ENCODE measurements at places on chromosomes 1 and 21. TPM values are rescaled to one million over a fixed set of nuclear protein-coding genes. Genes with fewer than 3 reads are reported as not detected.

- peaks cover 10% of the 10 kb centered on the region for H3K27me3 ChIP-seq
- no peaks in the 10 kb centered on the region for H3K36me3 ChIP-seq
- no peak overlapping the region for H3K4me3 ChIP-seq
- no peaks in the 10 kb centered on the region for H3K4me1 ChIP-seq
- no peak overlapping the region for H3K27ac ChIP-seq
- DNase-seq: peak; percentile 13
These were observed 99.1 kb upstream of the CTTNBP2NL start for GRCh38 chr1:112296908-112297307.

DNA sequence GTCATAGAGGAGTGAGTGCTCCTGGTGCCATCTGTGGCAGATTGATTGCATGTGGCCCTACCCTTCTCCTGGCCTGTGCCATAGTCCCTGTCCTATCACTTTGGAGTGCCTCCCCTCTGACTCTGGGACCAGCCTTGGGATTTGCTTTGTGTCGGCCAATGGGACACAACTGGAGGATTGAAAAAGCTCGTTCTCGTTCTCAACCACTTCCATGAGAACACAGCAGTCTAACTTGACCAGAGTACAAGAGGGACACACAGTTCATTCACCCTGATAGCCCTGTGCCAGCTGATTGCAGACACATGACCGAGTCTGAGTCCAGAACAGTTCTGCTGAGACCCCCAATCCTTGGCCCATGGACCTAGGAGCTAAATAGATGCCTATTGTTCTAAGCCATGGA, 47.8 kb downstream of the C1orf198 start:
- no peaks in the 10 kb centered on the region for H3K27me3 ChIP-seq
- DNase-seq: no peak
- no peaks in the 10 kb centered on the region for H3K36me3 ChIP-seq
- no peak overlapping the region for H3K27ac ChIP-seq
- no peaks in the 10 kb centered on the region for H3K4me1 ChIP-seq

- H3K27me3 ChIP-seq: no peaks in the 10 kb centered on the region
- no peak overlapping the region for H3K27ac ChIP-seq
- H3K36me3 ChIP-seq: no peaks in the 10 kb centered on the region
- H3K4me3 ChIP-seq: no peak overlapping the region
These were observed 2131.7 kb downstream of the MRPL39 start for GRCh38 chr21:23475281-23476219.

- no peak for DNase-seq
- no peaks in the 10 kb centered on the region for H3K36me3 ChIP-seq
- peaks cover 17% of the 10 kb centered on the region for H3K27me3 ChIP-seq
- no peak overlapping the region for H3K27ac ChIP-seq
These were observed 54.2 kb upstream of the ATF3 start for GRCh38 chr1:212554401-212554800.

- DNase-seq: no peak
- no peaks in the 10 kb centered on the region for H3K36me3 ChIP-seq
- no peak overlapping the region for H3K27ac ChIP-seq
- H3K4me3 ChIP-seq: no peak overlapping the region
- no peaks in the 10 kb centered on the region for H3K4me1 ChIP-seq
These were observed 4.8 kb upstream of the FCRLA start for GRCh38 chr1:161702250-161702649.

DNA sequence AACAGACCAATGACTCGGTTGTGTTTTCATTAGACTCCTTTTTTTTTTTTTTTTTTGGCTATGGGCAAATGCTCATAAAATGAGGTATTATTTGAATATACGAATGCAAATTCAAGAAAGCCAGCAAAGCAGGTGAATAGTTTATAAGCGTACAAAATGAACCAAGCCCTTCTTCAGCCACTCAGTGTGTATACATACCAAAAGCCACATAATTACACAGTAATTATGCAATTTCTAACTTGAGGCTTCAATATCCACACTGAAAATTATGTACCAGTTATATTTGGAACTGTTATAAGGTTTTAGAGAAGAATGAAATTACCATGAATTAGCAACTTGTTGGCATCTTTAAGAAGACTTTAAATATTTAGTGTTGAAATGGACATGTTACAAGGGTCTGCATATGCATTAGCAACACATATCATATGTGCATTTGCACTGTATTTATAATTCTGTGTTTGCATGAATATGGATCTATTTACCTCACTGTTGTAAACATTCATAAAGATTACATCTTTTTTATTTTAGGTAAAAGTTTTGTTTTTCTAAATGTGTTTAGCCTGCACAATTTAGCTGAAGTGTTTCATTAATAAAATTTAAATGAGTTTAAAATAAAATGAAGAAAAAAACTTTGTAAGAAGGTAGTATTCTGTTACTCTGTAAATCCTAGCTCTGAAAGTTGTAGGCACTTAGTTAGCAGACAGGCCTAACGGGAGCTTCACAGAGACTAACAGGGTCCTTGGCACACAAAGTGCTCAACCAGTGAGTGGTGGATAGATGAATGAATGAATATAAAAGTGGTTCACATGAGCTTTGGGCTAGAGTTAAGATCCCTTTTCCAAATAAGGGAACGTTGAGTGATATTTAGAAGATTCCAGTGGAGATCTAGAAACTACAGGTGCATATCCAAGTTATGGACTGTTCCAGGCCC, 241.0 kb upstream of the NFIA start:
- H3K27ac ChIP-seq: no peak overlapping the region
- no peaks in the 10 kb centered on the region for H3K36me3 ChIP-seq
- H3K4me1 ChIP-seq: no peaks in the 10 kb centered on the region
- H3K27me3 ChIP-seq: peaks cover 16% of the 10 kb centered on the region

GRCh38 chr1:174743654-174744561, 255.8 kb upstream of the CACYBP start:
- no peak overlapping the region for H3K27ac ChIP-seq
- no peak overlapping the region for H3K4me3 ChIP-seq
- H3K4me1 ChIP-seq: peaks cover 5% of the 10 kb centered on the region
- no peaks in the 10 kb centered on the region for H3K27me3 ChIP-seq
- no peak for DNase-seq

DNA sequence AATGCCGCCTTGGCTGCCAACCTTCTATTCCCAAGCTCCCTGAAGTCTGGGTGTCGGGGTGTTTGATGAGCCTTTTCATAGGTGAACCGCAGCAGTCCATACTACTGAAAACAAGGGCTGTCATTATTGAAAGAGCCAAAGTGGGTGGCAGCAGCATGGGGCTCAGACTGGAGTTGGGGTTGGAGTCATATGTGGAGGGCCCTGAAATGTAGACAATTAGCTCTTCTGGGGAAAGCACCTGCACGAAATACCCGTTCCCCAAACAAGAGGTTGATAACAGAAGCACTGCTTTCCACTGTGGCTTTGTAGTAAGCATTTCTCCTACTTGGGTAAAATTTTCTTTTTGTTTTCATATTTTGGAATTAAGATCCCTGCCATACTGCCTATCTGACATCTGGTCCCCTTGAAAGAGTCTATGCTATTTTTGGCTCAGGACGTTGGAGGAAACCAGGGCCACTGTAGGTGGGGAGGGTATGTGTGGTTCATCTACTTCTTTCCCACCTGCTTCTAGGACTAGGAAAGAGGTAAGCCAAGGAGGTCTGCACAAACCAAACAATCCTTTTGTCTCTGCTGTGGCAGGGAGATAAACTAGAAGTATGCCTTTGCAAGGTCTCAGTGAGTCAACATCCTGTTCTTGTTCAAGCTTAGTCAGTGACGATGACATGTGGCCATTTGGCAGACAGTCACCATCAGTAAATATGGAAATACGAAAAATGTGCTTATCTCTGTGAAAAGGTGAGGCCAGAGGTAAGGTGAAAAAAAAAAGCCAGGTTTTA, 197.0 kb upstream of the UBE2U start:
- H3K4me1 ChIP-seq: peaks cover 6% of the 10 kb centered on the region
- H3K4me3 ChIP-seq: no peak overlapping the region
- no peaks in the 10 kb centered on the region for H3K36me3 ChIP-seq
- DNase-seq: peak; percentile 21
- no peak overlapping the region for H3K27ac ChIP-seq

DNA sequence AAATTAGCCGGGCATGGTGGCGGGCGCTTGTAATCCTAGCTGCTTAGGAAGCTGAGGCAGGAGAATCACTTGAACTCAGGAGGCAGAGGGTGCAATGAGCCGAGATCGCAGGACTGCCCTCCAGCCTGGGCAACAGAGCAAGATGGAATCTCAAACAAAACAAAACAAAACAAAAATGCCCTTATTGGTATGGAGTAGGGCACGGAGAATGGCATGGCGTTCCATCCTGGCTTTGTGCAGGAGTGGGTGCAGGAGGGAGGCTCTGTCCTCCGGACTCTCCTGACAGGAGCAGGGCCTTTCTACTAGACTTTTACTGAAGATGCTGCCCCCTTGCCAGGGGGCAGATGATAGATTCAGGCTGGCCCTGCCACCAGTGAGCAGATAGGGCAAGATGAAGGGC, 1.0 kb downstream of the TMEM61 start:
- peaks cover 25% of the 10 kb centered on the region for H3K27me3 ChIP-seq
- no peak for DNase-seq
- H3K36me3 ChIP-seq: no peaks in the 10 kb centered on the region
- peaks cover 2% of the 10 kb centered on the region for H3K4me1 ChIP-seq

- H3K36me3 ChIP-seq: no peaks in the 10 kb centered on the region
- no peaks in the 10 kb centered on the region for H3K4me1 ChIP-seq
- H3K4me3 ChIP-seq: no peak overlapping the region
- no peak for DNase-seq
- peaks cover 6% of the 10 kb centered on the region for H3K27me3 ChIP-seq
These were observed 6.1 kb upstream of the KRTAP23-1 start for GRCh38 chr21:30354308-30355005.

DNA sequence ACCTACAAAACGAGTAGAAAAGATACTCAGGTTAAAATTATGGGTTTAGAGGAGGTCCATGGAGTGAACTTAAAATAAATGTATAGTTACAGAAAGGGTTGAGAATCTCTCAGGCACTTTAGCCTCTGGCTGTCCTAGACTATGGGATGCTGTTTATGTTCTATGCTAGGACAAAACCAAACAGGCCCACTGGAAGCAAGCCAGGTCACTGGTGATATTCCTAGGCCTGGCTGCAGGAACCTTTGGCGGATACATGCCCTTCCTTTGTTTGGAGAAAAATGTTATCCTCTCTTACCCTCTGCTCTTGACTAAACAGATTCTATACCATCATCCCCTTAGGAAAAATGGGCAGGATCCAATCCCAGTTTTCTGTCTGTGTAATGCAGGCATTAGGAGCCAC, 90.7 kb upstream of the DUSP10 start:
- no peak for DNase-seq
- no peak overlapping the region for H3K27ac ChIP-seq
- no peaks in the 10 kb centered on the region for H3K36me3 ChIP-seq
- no peak overlapping the region for H3K4me3 ChIP-seq
- peaks cover 32% of the 10 kb centered on the region for H3K4me1 ChIP-seq

DNA sequence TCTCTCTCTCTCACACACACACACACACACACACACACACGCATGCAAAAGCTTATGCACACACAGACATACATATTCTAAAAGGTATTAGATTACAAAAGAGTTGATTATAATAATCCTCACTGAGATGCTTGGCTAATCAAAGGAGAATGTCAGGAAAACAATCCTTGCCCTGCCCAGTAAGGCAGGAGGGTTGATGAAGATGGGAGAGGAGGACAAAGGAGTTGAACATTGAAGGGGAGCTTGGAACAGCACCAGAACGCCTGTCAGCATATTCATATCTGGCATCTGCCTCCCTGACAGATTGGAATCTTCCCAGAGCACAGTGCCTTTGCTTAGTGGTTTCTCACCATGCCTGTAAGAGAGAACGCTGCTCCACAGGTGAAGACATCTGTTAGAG, 68.6 kb upstream of the PALMD start:
- H3K4me3 ChIP-seq: no peak overlapping the region
- H3K27ac ChIP-seq: no peak overlapping the region
- H3K27me3 ChIP-seq: no peaks in the 10 kb centered on the region
- DNase-seq: no peak

Gene GNG12
- not detected for total RNA-seq

Gene SOX13
- 1.7 TPM for total RNA-seq

Gene HUNK
- 0.27 TPM for total RNA-seq

Gene TMPRSS15
- not detected for total RNA-seq

Gene CHD5
- 0.61 TPM for total RNA-seq
